NCI-H2081 (cell line): ENCODE measurements at places on chromosomes 7 and 10.
A peak's percentile ranks its signal among the peaks of the same experiment; 100 is the strongest.

DNA sequence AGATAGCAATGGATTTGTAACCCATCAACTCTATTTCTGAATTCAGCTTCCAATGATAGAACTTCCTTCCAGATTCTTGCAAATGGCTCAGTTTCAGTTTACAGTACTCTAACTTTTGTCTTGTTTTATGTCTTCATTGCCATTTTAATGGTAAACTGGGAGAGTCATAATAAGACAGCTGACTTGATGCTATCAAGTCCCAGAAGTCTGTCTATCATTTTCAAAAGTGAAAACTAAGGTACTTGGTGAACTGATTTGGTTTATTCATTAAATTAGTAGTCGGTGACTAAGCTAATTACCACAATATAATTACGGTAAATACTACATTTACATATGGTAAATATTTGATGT lies 25.0 kb downstream of the RTKN2 start:
- DNase-seq, result no peak

DNA sequence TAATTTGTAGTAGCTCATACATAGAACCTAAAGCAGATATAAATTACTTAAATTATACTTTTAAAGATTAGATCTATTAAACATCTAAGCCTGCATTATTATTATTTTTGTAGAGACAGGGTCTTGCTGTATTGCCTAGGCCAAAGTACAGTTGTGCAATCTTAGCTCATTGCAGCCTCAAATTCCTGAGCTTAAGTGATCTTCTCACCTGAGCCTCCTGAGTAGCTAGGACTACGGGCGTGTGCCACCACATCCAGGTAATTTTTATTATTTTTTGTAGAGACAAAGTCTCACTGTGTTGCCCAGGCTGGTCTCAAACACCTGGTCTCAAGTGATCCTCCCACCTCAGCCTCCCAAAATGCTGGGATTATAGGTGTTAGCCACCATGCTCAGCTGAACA lies 46.7 kb downstream of the RALA start:
- no peak for DNase-seq

GRCh38 chr7:148514236-148514635 lies 76.3 kb upstream of the C7orf33 start:
- DNase-seq, result no peak

GRCh38 chr7:44735403-44736165 lies 13.1 kb upstream of the ZMIZ2 start:
- no peak for DNase-seq

GRCh38 chr7:24052572-24053260 lies 231.3 kb upstream of the NPY start:
- DNase-seq, result peak; percentile 32

DNA sequence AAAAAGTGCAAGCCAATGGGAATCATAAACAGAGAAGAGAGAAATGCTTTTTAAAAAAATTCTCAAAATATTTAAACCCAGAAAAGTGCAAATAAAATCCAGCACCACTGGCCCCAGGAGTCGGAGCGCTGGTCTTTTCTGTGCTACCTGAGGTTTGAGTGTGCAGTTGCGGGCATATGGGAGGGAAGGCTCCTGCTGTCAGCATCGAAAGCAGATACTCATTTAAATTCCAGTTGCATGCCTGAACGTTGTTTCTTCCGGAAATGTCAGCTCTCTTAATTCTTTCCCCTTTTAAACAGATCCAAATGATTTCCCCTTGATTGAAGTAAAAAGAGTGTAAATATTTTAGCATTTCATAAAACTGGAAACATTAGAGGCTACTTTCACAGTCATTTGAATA lies 240.5 kb upstream of the GPR26 start:
- DNase-seq, result no peak

DNA sequence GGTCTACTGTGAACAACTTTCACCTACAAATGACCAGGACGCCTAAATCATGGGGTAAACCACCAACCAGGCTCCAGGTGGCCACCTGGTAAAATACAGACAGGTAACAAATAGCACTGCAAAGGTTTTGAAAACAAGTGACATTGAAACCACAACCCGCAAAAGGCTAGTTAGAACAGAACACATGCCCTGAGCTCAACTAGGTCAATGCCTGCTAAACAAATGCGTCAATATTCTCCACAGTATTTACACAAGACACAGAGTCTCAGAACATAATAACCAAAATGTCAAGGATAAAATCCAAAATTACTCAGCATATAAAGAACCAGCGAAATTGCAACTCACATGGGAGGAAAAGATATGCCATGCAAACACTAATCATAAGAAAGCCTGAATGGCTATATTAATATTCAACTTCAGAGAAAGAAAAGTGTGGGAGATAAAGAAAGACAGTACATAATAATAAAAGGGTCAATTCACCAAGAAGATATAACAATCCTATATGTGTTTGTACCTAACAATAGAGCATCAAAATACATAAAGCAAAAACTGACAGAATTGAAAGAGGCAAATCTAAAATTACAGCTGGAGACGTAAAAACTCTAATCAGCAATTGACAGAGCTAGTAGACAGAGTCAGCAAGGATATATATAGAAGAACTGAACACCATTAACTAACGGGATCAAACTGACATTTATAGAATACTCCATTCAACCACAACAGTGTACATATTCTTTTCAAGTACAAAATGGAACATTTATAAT lies 47.6 kb downstream of the SMURF1 start:
- DNase-seq, result no peak

GRCh38 chr10:76352300-76352699 lies 920.9 kb downstream of the LRMDA start:
- no peak for DNase-seq

DNA sequence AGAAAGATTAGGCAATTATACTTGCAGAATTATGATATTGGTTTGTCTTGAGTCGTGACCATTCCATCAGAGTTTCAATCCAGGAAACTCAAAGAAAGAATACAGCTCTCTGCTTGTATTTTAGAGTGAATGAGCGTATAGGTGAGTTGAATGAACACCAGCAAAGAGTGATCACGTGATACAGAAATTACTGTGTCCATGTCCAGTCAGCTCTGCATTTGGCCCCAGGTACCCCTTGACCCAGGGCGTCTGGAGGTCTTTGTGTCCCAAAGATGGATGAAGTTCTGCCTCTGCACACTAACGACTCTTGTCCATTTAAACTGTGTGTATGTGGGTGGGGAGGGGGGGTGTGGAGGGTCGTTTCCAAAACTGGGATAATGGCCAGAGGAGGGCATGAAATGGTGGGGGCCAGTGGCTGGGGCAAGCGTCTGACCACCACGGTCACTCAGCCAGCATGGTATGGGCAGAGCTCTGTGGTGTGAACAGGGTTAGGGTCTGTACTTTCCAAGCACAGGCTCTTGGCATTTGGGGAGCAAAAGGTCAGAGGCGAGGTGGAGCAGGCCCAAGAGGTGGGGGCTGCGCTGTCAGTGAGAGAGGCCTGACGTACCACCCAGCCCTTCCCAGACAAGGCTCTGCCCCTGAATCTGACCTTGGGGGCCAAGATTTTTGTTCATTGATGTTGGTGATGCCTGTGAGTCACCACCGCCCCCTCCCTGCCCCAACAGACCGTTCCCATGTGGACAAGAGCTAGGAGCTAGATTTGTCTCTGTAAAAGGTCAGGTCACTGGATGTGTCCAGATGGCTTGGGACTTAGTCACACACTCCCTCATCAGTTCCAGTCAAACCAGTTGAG lies 1.4 kb downstream of the PTPRE start:
- DNase-seq, result no peak

DNA sequence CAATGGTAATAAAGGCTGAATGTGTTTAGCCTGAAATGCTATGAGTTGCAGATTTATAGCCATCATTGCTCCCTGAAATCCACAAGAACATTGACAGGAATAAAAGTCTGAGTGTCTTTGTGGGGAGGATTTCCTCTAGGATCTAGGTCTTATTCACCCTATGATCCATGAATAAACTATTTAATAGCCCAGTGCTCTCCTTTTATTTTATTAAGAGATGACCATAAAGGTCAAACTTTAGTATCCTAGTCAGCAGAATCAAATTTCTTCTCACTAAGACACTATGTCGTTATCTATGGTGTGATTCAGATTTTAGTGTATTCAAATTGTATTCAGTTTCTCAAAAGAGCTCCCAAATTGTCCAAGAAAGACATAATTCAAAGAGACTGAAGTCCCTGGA lies 67.8 kb upstream of the AKR1E2 start:
- no peak for DNase-seq

DNA sequence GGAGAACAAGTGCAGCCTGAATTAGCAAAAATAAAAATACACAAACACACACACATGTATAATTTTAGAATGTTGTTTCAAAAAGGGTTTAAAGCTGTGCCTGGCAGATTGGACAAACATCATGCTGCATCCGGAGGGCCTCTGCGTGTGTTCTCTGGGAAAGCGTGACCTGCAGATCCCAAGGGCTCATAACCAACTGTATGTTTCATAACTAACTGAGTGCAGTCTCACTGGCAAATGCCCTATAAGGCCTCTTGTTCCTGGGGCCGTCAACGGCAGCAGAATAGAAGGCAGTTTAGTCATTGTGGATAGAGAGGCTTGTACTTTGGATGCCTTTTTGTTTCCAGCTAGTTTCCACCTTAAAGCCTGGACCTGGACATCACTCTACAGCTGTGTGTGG lies 243.8 kb upstream of the KIAA1217 start:
- no peak for DNase-seq

DNA sequence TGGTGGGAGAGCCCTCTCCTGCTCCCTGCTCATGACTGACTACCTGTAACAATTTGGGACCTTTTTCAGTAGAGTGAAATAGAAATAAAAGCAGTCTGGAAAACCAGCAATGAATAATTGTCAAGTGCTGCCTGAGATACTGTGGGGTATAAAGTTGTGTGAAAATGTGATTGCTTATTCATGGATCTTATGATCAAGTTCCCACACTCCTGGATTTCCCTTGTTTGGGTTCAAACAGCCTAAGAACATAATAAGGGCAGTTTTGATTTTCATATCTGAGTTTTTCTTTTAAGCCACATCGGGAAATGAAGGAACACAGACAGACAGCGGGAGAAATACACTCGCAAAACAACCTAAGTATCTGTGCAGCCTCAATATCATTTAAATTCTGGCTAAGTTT lies 52.9 kb downstream of the CALD1 start:
- no peak for DNase-seq

- no peak for DNase-seq
Measured at GRCh38 chr10:96577069-96577468, 9.7 kb downstream of the TM9SF3 start.

- no peak for DNase-seq
Measured at GRCh38 chr7:37756797-37757551, 73.4 kb downstream of the GPR141 start.

DNA sequence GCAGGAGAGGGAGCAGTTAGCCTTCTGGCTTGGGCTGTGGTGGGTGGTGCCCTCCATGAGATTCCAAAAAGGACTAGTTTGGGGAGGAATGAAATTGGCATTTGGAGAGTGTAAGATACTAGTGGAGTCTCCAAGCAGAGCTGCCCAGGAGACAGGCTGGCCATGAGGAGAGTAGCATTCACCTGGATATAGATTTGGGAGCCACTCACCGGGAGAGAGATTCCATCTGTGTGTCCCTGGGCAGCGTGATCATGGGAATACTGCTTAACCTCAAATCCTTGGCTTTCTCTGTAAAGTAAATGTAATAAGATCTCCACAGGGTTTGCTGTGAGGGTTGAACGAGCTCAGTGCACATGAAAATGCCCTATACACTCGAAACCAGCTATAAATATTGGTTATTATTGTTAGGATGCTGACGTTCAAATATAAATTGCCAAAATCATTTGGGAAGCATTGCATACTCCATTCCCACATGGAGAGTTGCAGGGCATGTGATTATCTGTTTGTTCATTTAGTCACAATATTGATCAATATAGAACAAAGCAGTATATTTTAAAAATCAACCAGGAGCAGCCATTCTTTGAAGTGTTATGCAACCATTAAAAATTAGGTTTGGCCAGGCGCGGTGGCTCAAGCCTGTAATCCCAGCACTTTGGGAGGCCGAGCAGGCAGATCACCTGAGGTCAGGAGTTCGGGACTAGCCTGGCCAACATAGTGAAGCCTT lies 143.7 kb downstream of the CUX1 start:
- DNase-seq, result no peak

DNA sequence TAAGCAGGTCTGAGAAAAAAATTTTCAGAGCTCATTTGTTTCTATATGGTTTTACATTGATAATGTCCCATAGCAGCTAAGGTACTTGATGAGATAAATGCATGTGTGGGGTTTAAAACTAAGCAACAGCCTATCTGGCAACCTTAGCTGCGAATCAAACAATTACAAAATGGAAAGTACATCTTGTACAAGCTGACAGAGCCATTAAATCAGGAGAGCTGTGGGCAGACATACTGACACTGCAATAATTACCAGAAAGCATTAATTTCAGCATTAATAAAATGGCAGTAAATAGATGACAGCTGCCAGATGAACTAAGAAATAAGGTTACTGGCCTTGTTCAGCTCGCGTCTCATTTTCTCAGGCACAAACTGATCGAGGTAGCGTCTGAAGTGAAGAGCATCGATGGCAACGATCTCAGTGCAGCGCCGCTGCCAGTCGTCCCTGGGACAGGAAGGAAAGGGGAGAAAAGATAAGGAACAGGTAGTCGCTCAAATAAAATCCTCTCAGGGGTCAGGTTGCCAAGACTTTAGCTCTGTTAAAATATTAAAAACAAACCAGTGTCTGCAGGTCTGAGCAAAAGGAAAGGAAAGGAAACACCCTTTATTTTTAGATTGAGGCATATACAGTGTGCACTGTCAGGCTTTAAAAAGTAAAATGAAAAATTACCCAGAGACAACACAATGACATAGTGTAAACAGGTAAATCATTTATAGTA lies 79.7 kb upstream of the OGDHL start:
- DNase-seq, result no peak

DNA sequence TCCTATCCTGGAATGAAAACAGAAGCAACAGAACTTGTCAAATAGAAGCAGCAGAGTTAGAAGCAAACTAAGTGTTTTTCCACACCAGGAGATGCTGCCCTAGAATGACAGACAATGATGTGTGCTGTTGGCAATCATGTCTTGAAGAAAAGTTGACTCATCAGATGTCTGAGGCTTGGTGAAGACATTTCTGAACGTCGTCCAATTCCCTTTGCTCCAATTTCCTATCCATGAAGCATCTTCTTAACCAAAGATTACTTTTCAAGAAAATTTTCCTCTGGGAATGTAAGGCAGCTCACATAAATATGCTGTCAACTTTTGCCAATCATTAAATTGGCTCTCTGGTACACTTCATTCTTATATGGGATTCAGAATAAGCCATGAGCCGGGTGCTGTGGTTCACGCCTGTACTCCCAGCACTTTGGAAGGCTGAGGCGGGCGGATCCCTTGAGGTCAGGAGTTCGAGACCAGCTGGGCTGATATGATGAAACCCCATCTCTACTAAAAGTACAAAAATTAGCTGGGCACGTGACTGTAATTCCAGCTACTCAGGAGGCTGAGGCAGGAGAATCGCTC lies 34.6 kb downstream of the MALSU1 start:
- no peak for DNase-seq

DNA sequence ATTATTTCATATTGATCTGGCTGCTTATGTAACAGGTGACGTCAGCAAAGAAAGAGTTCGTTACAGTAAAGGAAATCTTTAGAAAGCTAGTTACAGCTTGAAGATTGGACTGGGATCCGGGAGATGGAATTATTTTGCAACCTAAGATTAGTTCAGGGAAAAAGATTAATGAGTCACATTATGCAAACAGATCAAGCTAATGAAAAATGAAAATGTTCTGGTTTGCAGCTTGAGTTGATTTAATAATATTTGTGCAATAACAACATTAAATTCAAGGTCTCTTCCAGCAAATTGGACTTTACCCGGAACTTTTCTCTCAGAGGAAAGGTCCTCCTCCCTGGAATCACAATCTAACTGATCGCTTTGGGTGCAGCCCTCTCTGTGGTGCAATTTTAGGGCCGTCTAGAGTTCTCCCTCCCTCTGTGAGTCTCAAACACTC lies 119.5 kb downstream of the OTUD1 start:
- DNase-seq, result no peak

- no peak for DNase-seq
Measured at GRCh38 chr10:104043854-104044253, 41.8 kb downstream of the COL17A1 start.
